ENCODE measurements at places on chromosomes 2 and 18. TPM values are rescaled to one million over a fixed set of nuclear protein-coding genes. Genes with fewer than 3 reads are reported as not detected.

GRCh38 chr2:8086357-8086756, 595.5 kb upstream of the ID2 start:
- peak; percentile 43 for DNase-seq
- H3K27me3 ChIP-seq: no peaks in the 10 kb centered on the region
- peaks cover 49% of the 10 kb centered on the region for H3K4me1 ChIP-seq

CDKL4 gene
- not detected for total RNA-seq

DNA sequence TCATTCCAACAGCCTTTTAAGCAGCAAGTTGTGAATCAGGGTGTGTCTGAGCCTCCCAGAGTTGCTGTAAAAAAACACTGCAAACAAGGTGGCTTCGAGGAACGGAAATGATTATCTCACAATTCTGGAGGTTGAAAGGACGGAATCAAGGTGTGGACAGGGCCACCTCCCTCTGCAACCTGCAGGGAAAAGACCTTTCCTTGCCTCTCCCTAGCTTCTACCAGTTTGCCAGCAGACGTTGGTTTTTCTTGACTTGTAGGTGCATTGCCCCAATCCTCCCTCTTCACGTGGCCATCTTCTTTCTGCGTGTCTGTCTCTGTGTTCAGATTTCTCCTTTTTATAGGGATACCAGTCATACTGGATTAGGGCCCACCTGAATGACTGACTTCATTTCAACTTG, 24.8 kb upstream of the TMEM131 start:
- no peaks in the 10 kb centered on the region for H3K36me3 ChIP-seq
- H3K4me1 ChIP-seq: no peaks in the 10 kb centered on the region
- H3K27me3 ChIP-seq: 0 out of 2 replicates have a peak, but pooled peaks cover 5% of the 10 kb centered on the region
- no peak for DNase-seq
- H3K27ac ChIP-seq: no peak overlapping the region

DNA sequence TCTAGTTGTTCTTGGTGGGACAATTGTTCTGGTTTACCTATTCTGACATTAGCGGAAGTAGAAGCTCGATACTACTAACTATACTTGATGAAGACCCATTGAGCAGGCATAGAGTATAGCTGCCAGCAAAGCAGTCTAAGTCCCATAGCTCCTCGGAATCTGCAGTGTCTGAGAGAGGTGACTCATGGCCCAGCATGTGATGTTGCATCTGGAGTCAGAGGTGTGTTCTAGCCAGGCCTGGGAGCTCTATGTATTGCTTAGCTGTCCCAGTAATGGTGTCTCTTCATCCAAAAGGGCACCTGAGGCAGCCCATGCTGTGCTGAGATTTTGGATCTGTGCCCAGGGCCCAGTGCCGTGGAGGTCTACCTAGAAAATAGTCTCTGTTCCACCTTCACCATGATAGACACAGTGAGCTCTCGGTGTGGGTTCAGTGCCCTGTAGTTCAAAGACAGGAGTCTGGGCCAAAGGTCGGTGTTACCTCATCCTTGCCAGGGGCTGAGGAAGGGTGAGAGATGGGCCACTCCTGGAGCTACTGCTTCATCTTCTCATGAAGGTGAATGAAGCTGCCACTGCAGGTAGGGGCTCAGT, 47.3 kb downstream of the MEX3C start:
- no peaks in the 10 kb centered on the region for H3K27me3 ChIP-seq
- no peak overlapping the region for H3K4me3 ChIP-seq
- no peak overlapping the region for H3K27ac ChIP-seq
- no peaks in the 10 kb centered on the region for H3K36me3 ChIP-seq
- H3K4me1 ChIP-seq: no peaks in the 10 kb centered on the region

GRCh38 chr2:75025633-75026380, 67.4 kb downstream of the POLE4 start:
- peaks cover 22% of the 10 kb centered on the region for H3K4me1 ChIP-seq
- no peak overlapping the region for H3K4me3 ChIP-seq
- DNase-seq: peak; percentile 17
- no peaks in the 10 kb centered on the region for H3K27me3 ChIP-seq
- H3K27ac ChIP-seq: no peak overlapping the region

- no peaks in the 10 kb centered on the region for H3K4me1 ChIP-seq
- no peak for DNase-seq
- no peak overlapping the region for H3K27ac ChIP-seq
- no peaks in the 10 kb centered on the region for H3K36me3 ChIP-seq
Observed at GRCh38 chr2:77046339-77046738, 475.8 kb downstream of the LRRTM4 start.

RAX gene
- total RNA-seq: not detected

All from GM23248 (cell line).